ENCODE measurements at places on chromosomes 5 and 9. TPM values are rescaled to one million over a fixed set of nuclear protein-coding genes. Genes with fewer than 3 reads are reported as not detected.

Gene ZBTB6
- 14.8 TPM for total RNA-seq

Gene OR1J2
- not detected for total RNA-seq

Gene C9orf153
- total RNA-seq: 1.0 TPM

Gene GLE1
- 53.6 TPM for total RNA-seq

Gene C8G
- 3.1 TPM for total RNA-seq

Gene SAXO1
- total RNA-seq: 0.37 TPM

Gene EIF4E1B
- total RNA-seq: not detected

Gene CKMT2
- total RNA-seq: not detected

Gene PCDHGA3
- 0.09 TPM for total RNA-seq

Data from activated T-helper 17 cell treated with anti-CD3 and anti-CD28 coated beads, Interleukin-2, amount 50 U/mL, for 72 hours (primary cell).